GM04504 (cell line): ENCODE measurements at places on chromosomes 6 and 20.

- DNase-seq = no peak
These were observed 6.1 kb downstream of the C20orf173 start for GRCh38 chr20:35523298-35523888.

DNA sequence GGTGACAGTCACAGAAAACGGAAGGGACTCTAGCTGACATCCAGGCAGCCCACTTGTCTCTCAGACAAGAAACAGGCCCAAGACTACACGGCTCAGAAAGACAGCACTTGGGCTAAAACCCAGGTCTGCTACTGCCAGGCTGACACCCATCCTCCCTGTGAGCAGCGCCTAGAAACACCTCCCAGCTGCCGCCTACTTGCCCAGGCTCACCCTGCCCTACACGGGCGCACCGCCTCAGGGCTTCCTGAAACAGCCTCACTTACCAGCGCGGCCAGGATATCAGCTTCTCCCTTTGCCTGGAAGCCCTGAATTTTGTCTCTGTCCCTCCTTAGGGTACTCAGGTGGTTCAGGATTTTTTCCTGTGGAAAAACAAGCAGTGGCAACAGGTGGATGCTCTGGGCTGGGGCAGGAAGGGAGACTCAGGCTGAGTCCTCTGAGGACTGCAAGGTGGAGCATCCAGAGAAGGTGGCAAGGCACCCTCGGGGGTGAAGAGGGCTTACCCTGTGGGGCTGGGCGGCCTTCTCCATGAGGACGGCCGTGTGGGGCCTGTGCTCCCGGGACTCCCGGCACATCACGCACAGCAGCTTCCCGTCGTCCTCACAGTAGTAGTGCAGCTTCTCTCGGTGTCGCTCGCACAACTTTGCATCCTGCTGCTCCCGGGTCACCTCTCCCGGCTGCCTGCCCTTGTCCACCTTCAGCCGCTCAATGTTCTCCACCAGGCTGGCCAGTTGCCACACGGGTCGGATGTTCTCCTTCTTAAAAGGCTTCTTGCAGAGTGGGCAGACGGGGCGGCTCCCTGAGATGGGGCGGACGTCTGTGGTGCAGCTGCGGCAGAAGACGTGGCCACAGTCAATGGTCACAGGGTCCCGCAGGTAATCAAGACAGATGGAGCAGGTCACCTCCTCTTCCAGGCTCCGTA is 14.8 kb downstream of the TRIM26 start:
- no peak for DNase-seq

DNA sequence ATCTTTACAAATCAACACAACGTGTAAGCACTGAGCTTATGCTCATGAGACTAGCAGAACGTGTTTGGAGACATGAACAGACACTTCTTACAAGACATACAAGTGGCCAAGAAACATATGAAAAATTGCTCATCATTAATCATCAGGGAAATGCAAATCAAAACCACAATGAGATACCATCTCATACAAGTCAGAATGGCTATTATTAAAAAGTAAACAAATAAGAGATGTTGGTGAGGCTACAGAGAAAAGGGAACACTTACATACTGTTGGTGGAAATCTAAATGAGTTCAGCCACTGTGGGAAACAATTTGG is 327.9 kb upstream of the SOX4 start:
- DNase-seq = no peak

- no peak for DNase-seq
These were observed 4.5 kb downstream of the DLL1 start for GRCh38 chr6:170286246-170286933.

DNA sequence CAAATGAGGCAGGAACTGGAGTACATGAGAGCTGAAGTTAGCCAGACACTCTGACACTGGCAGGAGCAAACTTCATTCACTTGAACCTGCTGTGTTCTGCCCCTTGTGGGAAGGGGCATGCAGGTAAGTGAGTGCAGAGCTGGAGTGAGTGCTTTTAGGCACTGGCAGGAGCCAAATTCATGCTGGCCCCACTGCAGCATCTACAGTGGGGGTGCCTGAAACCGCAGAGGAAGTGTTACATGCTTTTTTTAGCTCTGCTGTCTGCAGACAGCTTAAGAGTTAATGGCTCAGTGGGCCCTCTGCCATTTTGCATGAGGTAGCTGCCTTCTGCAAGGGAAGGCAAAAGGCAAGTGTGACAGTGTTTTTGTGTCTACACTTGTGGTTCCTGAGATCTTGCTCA is 167.9 kb upstream of the SYNCRIP start:
- no peak for DNase-seq

- no peak for DNase-seq
These were observed 107.4 kb upstream of the TNFAIP3 start for GRCh38 chr6:137759624-137760023.

- DNase-seq = no peak
These were observed 167.4 kb upstream of the CARMIL1 start for GRCh38 chr6:25111782-25112181.

DNA sequence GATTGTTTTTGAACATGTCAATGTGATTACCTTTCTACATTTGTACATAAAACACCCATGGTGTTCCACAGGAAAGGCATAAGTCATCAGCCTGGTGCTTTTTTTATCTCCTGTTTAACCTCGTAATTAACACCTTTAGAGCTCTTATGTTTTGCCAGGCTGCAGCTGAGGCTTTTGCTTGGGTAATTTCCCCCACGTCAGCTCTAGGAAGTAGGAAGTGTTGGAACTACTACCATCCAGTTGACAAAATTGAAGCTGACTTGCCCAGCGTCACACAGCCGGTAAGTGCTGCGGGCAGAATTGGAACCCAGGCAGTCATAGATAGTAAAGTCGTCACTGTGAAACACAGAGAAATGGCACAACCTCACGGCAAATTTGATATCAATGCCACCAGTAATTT is 86.6 kb upstream of the BMP2 start:
- DNase-seq = no peak

- no peak for DNase-seq
These were observed 320.2 kb downstream of the BTBD9 start for GRCh38 chr6:38319256-38320212.

DNA sequence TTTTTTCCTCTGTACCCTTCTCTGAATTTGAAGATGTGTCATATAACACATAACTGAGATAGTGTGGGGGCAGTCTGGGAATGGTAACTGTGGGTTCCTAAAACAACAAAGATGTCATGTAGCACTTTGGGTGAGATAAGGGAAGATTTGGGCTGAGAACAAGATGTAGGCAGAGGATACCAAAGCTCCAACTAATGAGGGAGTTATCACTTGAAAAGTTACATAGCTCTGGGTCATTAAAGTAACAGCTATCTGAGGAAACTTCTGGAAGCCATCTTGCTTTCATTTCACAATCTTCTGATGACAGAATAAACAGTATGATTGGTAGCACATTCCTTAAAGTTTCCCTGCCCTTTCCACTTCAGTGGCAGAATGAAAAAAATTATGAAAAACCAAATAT is 255.4 kb downstream of the TBX18 start:
- DNase-seq = peak; percentile 26

- no peak for DNase-seq
These were observed 2.9 kb upstream of the RAB22A start for GRCh38 chr20:58306421-58307261.

- peak; percentile 91 for DNase-seq
These were observed 19.4 kb downstream of the RAMACL start for GRCh38 chr6:166567107-166567506.

GRCh38 chr6:140078561-140079125 is 704.2 kb upstream of the CITED2 start:
- DNase-seq = peak; percentile 93

DNA sequence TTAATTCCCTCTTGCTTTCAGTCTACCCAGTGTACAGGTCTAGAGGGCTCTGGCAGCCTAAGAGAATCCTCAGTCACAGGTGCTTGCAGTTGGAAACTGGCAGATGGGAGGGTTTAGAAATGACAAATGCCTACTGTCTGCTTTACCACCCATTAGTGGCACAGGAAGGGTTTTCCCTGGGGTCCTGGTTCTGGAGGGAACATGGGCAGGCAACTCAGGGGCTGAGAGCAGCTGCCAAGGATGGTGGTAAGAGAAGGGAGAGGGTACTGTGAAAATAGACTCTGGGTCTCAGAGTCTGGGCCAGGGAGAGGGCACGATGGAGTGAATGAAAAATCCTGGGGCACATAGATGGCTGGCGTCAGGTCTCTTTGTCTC is 103.5 kb downstream of the TCP11 start:
- DNase-seq = no peak

GRCh38 chr6:82832811-82833210 is 232.8 kb downstream of the UBE3D start:
- DNase-seq = no peak

DNA sequence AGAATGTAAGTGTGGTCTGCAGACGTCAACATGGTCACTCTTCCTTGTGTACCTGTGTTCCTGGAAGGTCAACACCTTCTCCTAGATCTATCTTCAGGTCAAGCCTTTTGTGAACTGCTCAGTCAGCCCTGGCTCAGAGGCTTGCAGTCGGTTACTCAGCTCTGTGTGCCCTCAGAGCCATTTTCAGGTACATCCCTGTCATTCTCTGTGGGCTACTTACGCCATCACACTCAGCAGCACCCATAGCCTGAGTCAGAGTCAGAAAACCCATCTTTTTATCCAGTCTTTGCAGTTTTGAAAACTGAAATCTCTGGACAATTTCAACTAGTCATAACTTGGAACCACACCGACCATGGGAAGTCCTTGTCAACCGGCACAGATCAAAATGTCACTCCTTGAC is 35.3 kb downstream of the TGM3 start:
- DNase-seq = no peak

- DNase-seq = no peak
These were observed 192.4 kb upstream of the MYLIP start for GRCh38 chr6:15936503-15936902.

GRCh38 chr20:7585126-7585679 is 355.1 kb downstream of the HAO1 start:
- no peak for DNase-seq

- DNase-seq = no peak
These were observed 11.8 kb downstream of the CASS4 start for GRCh38 chr20:56423886-56424285.

DNA sequence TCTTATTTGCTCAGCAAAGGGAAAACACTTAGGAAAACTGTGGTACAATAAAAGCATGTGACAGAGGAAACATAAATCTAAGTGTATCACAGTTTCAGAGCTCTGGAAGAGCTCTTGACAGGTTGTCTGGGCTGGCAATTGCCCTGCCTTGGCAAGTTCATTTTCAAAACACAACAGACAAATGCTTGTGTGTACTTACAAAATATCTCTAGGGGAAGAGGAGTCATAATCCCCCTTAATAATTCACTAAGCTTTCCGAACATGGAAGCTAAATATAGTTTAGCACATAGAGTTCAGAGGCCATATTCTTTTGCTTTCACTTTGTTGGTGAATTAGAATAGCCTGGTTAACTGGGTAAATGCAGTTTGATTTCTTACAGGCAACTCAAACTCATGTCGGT is 211.6 kb upstream of the THEMIS start:
- DNase-seq = no peak

GRCh38 chr20:52076164-52076563 is 115.4 kb downstream of the ZFP64 start:
- DNase-seq = no peak

- peak; percentile 11 for DNase-seq
These were observed 226.1 kb upstream of the CEP162 start for GRCh38 chr6:84453499-84453898.

DNA sequence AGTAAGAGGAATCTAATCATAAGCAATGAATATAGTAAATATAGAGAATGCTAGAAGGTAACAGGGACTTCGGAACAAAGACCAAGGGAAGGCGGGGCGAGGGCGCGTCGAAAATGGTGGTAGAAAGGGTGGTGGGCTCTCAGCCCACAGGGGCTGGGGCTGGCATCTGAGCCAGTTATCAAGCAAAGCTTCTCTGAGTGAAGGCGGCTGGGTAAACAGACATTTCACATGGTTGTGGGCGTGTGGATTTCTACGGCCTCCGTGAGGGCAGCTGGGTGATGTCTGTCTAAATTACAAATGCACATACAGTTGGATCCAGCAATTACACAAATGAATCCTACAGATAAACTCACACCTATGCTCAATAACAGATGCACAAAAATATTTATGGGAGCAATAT is 56.6 kb downstream of the TOX2 start:
- DNase-seq = no peak

- no peak for DNase-seq
These were observed 22.2 kb downstream of the RIN2 start for GRCh38 chr20:19780261-19780660.

GRCh38 chr6:112502351-112503090 is 155.4 kb downstream of the RFPL4B start:
- no peak for DNase-seq

GRCh38 chr20:40749985-40750506 is 61.0 kb upstream of the MAFB start:
- no peak for DNase-seq

GRCh38 chr20:37649017-37649416 is 44.8 kb upstream of the CTNNBL1 start:
- no peak for DNase-seq

GRCh38 chr6:100296810-100297544 is 167.7 kb downstream of the SIM1 start:
- peak; percentile 57 for DNase-seq

GRCh38 chr6:14092838-14093789 is 24.5 kb upstream of the CD83 start:
- DNase-seq = no peak

- no peak for DNase-seq
These were observed 239.8 kb upstream of the PREP start for GRCh38 chr6:105642708-105643107.

DNA sequence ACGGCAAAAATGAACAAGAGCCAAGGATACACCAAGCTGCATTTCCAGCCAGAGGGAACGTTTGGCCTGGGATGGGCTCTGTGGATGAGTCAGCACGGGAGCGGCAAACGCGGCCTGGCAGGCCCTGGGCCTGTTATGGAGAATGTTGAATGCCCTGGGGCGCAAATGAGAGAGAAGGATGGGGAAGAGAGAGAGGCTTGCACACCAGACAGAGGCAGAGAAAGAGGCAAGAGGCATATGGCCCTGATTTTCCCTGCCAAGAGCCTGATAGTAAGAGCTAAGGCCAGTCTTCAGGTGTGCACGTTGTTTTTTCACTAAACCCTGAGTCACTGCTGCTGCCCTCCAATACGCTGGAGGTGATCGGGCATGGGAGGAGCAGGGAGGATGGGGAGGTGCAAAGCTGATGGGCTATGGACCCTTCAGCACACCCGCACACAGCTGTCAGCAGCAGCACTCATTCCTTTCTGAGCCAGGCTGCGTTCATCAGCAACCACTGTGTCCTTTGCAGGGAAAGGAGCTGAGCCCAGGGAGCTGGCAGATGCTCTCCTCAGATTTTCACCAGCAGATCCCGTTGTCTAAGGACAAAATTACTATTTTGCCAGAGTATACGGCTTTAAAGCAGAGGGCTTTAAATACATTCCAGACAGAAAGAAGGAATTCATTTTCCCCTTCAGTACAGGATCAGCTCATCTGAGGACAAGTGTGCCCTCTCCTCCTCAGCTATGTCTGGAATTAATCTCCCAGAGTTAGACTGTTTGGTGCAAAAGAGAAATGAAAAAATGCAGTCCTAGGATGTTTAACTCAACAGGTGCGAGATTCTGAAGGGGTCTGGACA is 61.7 kb upstream of the SLC22A23 start:
- DNase-seq = peak; percentile 87

GRCh38 chr6:84868149-84868548 is 103.8 kb upstream of the TBX18 start:
- DNase-seq = no peak

GRCh38 chr6:159729598-159730331 is 2.5 kb downstream of the WTAP start:
- no peak for DNase-seq

- DNase-seq = no peak
These were observed 182.8 kb downstream of the PTPRK start for GRCh38 chr6:128337619-128338018.

- no peak for DNase-seq
These were observed 115.9 kb downstream of the BMP5 start for GRCh38 chr6:55759536-55759935.

- DNase-seq = no peak
These were observed 256.6 kb downstream of the RFPL4B start for GRCh38 chr6:112603726-112604125.
